Cortex of kidney (tissue), 1 donor: ENCODE measurements at places on chromosomes 5 and 9.

DNA sequence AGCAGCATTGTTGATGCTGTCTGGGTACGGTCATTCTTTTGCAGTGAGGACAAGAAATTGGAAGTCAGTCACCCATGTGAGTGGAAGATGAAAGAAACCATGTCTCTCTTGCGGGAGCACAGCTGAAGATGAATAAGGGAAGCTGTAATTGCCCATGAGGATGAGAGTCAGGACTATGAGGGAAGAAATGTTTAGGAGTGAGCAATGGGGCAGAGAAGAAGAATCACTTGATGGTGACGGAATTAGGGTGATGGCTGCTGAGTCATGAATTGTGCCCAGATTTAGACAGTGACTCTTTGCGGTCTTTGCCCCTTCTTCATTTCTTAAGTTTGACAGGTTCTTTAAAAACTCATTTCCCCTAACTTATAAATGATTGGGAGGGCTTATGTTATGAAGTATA, 183.3 kb downstream of the MAST4 start:
- no peak for DNase-seq

DNA sequence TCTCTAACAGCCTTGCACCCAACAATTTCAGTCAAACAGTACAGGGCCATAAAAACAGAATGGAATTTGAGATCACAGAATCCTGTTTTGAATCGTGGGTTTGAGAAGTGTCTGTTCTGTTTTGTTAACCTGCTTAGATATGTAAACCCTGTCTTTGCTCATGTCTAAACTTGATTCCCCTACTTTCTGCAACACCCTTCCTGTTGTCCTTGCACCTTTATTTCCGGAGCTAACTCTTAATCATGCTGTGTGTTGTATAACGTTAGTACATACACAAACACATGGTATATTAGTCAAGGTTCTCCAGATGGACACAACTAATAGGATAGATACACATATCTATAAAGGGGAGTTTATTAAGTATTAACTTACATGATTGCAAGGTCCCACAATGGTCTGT, 2229.2 kb upstream of the C9orf72 start:
- no peak for DNase-seq

GRCh38 chr5:168992016-168992415, 308.9 kb downstream of the SLIT3 start:
- DNase-seq: no peak

DNA sequence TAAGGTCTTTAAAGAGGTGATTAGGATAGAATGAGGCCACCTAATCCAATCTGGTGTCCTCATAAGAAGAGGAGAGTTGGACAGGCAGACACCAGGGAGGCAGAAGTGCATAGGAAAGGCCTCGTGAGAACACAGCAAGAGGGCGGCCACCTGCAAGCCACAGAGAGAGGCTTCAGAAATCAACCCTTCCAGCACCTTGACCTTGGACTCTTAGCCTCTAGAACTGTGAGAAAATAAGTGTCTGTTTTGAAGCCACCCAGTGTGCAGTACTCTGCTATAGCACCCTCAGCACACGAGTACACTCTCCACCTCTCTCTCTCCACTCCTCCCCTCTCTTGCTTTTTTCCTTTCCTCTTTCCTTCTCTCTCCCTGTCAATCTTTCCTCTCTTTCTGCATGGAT, 26.8 kb downstream of the NIPAL4 start:
- DNase-seq: no peak

GRCh38 chr5:14706615-14707021, 42.1 kb downstream of the OTULIN start:
- no peak for DNase-seq

DNA sequence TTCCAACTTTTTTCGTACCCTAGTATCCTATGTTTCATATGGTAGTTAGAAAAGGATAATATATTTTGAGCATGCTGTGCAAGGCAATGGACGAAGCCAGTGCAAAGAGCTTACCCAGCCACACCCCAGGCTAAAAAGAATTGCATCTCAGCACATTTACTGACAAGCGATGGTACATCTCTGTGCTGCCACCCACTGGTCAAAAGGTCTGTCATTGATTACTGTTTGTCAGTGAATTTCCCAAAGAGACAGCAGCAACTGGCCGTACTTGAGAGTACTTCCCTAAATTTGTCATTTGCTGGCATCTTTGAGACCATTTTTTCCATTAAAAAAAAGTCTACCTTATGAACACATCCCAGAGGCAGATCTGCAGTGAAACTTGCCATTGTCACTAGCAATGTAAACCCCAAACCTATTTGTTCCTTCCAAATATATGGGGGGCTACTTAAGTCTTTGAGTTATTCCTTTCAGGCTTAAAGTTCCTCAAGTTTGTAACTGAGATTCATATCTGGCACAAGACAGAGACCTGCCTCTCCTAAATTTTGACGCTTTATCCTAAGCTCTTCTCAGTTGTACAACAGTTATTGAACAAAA, 184.3 kb downstream of the CTNND2 start:
- no peak for DNase-seq

- DNase-seq: no peak
These were observed 31.7 kb upstream of the NR3C1 start for GRCh38 chr5:143435210-143435657.

GRCh38 chr5:133331941-133332340, 280.1 kb downstream of the HSPA4 start:
- no peak for DNase-seq

- DNase-seq: no peak
These were observed 5.5 kb upstream of the AOPEP start for GRCh38 chr9:94720846-94721549.

- no peak for DNase-seq
These were observed 46.6 kb downstream of the CYFIP2 start for GRCh38 chr5:157312492-157312891.

- no peak for DNase-seq
These were observed 31.5 kb upstream of the MYORG start for GRCh38 chr9:34408173-34408572.

GRCh38 chr9:127204771-127205470, 59.7 kb upstream of the GARNL3 start:
- no peak for DNase-seq

DNA sequence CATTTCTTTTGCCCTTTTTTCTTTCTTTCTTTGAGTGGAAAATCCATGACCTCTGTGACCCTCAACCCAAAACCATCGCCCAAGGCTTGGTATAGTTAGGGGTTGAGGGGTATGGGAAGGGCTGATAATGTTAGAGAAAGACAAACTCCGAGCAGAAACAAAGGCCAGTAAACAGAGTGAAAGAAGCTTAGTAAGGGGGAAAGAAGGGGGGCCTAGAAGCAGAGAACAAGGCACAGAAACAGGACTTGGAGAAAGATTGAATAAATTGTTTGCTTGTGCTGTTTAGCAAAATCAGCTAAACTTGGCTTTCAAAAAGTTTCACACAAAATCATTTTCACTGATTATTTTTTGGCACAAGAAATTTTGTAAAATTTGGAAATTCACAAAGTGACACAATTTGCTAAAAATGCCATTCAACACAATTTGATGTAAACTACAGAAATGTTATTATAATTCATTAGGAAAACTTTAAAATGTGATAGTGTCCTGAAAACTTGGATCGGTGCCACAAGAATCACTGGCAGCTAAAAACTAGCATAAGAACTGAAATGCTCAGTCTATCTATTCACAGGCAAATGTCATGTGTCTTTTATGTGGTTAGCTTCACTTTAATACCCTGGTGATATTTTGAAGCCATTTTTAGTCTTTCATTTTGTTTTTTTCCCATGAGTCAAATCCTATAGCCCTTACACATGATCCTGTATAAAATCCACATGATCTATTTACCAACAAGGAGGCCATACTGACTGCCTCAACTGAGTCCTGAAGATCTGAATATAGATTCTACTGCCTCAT, 276.4 kb downstream of the NR2F1-AS1 start:
- no peak for DNase-seq

- no peak for DNase-seq
These were observed 145.7 kb upstream of the SMIM23 start for GRCh38 chr5:171639966-171640365.

GRCh38 chr5:95918421-95919006, 43.1 kb downstream of the ELL2 start:
- no peak for DNase-seq

DNA sequence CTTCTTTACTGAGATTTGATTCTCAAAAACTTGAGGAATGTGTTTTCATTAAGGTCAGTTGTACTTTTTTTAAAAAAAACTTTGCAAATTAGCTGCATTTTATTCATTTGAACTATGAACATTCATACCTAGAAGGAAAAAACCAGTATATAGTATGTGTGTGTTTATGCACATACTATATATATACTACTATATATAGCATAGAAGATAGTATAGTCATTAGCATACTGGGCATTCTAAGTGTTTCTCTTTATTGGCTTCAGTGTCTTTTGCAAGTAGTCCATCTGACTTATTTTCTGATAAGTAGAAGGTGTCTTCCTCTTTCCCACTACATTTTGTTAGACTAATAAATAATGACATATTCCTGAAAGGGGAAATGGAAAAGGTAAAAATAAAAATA, 33.0 kb downstream of the ELOVL7 start:
- no peak for DNase-seq

- no peak for DNase-seq
These were observed 62.8 kb downstream of the TLE1 start for GRCh38 chr9:81626511-81626910.

GRCh38 chr5:168881427-168882149, 302.4 kb upstream of the PANK3 start:
- DNase-seq: no peak

DNA sequence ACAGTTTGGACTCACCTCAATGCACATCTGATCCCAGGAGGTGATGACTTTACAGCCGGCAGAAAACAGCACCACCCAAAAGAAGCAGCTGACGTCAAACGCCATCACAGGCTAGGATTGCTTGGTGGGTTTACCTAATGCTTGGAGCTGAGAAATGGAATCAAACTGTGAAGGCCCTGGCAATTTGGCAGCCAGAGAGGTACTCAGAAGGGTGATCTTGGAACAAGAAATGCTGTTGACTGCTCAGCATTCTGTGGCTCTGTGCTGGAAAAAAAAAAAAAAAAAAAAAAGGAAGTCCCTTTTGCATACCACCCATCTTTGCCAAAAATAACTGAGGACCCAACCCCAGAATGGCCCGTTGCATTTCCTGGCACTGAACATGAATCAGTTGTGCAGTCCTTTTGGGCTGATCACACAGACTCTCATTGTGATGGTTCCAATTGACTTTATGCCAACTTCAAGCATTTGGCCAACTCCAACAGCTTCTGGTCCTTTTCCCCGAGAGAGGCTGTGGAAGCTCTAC, at the start of gene CD180:
TSS of gene CD180 (minus strand) at position 263 of the 523 bp plus-strand sequence. CDS start at position 105, 158 bp downstream.
- DNase-seq: no peak

GRCh38 chr9:110979636-110980035, 58.6 kb downstream of the LPAR1 start:
- no peak for DNase-seq

- no peak for DNase-seq
These were observed 73.4 kb downstream of the NMUR2 start for GRCh38 chr5:152331718-152332117.

DNA sequence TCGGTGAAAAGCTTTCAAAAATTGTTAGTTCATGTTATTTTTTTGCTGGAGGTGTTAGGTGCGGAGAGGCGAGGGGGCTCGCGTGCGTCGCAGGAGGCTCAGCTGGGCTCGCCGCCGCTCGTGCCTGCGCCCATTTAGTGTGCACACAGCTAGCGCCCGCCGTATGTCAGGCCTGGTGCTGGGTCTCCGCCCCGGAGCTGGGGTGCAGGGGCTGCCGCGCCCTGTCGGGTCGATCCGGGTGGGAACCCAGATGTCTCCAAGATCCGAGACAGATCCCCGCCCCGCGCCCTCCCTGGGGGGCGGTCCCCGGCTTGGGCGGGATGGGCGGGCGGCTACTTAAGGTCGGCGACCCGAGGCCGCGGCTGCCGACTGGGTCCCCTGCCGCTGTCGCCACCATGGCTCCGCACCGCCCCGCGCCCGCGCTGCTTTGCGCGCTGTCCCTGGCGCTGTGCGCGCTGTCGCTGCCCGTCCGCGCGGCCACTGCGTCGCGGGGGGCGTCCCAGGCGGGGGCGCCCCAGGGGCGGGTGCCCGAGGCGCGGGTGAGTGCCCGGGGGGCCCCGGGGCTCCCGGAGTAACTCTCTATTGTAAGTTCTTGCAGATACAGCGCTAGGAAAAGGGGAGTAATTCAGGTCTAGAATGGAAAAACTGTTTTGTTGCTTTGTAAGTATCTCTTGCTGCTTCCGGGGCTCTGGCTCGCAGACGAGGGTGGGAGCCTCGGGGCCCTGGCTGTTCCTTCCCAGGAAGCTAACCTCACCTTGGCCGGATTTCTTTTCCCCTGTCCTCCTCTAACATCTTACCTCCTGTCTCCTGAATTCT, 31.7 kb downstream of the GSN start:
- no peak for DNase-seq

GRCh38 chr5:136563489-136563888, 198.1 kb upstream of the TRPC7 start:
- no peak for DNase-seq
